Tibial nerve (tissue), 4 donors: ENCODE measurements at places on chromosomes 3 and 15. TPM values are rescaled to one million over a fixed set of nuclear protein-coding genes. Genes with fewer than 3 reads are reported as not detected.

DNA sequence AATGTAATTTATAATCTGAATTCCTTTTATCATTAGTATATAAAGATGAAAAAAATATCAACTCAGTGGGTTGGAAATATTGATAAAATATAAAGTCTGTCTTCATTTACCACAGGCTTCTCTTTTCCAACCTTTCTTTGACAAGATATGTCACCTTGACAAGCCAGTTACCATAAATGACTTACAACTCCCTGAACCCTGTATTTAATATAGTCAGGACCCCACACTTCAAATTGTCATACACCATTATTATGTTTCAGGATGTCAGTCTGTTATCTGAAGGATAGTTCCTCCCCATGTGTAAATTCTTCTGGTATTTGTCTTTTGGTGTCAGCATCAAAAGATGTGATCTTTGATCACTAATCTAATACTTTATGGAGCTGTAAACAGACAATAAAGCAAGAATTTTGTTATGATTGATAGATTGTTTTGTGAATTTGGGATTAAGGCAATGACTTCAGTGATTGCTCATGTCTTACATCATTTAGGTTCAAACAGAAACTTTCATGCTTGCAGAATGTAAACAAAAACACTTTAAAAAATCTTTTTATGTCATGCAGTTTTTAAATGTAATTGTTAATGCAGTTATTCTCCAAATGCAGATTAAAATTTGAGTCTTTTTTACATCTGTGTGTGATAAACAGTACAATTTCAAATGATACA, 503.5 kb upstream of the BCHE start:
- no peak for DNase-seq

Gene ANKRD34C
- not detected for total RNA-seq

Gene RTP1
- not detected for total RNA-seq

DNA sequence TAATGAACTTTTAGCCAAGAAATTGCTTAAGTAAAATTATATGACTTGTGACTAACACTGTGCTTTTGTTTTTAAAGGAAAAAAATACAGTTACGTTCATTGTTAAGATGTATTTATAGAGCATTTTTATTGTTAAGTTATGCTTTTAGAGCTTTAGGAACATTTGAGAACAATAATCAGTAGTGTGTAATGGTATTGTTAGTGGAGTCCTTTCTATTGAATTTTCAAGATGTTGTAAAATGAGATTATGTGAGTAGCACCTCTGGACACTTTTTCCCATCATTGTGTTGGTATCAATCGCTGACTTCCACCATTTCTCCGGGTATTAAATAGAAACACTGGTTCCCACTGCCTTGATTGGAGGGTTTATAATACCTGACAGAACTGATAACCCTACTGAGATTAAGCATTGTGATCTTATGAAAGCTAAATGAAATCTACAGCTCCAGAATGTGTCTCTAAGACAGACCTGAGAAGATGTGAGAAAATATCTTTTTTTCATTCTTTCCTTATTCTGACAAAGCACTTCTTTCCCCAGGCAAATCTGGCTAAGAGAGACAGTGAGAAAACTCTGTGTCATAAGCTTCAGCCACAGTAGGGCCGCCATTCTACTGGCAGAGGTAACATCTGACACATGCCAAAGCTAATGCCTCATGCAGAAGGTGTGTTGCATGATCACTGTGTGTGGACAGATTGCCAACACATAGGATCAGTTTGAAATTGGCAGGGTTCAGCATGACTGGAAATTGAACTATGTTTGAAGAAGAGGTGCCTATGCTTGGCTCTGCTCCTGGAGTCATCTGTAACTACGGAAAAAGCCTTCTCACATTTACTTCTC, 610.8 kb downstream of the MECOM start:
- no peak for DNase-seq

DNA sequence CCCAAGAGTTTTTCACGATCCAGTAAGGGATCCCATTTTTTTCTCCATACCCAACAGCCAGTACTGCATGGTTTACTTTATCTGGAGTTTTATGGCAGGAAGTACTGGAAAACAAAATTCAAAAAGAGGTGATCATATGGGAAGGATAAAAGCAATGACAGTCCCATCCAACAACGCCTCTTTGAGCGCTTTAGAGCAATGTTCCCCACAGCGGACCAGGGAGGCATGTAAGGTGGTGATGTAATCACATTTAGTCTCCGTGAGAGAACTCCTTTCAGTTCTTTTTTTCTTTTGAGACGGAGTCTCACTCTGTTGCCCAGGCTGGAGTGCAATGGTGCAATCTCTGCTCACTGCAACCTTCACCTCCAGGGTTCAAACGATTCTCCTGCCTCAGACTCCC, 21.8 kb downstream of the CTSH start:
- DNase-seq = no peak

Gene POC1A
- total RNA-seq = 3.1 TPM

Gene INKA1
- 7.3 TPM for total RNA-seq

Gene SLC24A1
- total RNA-seq = 5.9 TPM

DNA sequence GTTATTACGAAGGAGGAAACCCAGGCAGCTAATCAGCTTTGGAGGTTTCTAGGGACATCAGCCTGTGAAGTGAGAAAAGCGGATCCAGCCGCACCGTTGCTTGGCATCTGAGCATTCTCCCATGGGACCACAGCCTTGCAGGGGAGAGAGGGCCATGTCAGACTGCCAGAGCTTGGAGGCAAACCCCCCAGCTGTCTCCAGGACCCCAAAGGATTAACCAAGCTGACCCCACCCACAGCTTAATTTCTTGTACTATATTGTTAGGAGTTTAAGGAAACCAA, 5.1 kb downstream of the IGDCC3 start:
- DNase-seq = no peak

GRCh38 chr3:126355777-126356372, 1.3 kb downstream of the KLF15 start:
- peak; percentile 99 for DNase-seq
